Fibroblast of lung (primary cell): ENCODE measurements at places on chromosomes 4 and X. TPM values are rescaled to one million over a fixed set of nuclear protein-coding genes. Genes with fewer than 3 reads are reported as not detected.

SNX25 gene
- total RNA-seq, result 29.0 and 32.9 TPM in 2 replicates

DNA sequence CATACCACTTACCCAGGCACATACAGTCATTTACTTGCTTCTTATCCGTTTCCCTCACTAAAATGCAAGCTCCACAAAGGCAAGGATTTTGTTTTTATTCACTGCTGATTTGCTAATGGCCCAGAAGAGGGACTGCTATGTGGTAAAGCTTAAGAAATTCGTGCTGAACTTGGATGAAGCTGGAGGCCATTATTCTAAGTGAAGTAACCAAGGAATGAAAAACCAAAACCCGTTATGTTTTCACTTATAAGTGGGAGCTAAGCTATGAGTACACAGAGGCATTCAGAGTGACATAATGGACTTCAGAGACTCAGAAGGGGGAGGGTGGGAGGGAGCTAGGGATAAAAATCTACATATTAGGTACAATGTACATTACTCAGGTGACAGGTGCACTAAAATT is 47.2 kb downstream of the RAB33B start:
- DNase-seq, result no peak

DNA sequence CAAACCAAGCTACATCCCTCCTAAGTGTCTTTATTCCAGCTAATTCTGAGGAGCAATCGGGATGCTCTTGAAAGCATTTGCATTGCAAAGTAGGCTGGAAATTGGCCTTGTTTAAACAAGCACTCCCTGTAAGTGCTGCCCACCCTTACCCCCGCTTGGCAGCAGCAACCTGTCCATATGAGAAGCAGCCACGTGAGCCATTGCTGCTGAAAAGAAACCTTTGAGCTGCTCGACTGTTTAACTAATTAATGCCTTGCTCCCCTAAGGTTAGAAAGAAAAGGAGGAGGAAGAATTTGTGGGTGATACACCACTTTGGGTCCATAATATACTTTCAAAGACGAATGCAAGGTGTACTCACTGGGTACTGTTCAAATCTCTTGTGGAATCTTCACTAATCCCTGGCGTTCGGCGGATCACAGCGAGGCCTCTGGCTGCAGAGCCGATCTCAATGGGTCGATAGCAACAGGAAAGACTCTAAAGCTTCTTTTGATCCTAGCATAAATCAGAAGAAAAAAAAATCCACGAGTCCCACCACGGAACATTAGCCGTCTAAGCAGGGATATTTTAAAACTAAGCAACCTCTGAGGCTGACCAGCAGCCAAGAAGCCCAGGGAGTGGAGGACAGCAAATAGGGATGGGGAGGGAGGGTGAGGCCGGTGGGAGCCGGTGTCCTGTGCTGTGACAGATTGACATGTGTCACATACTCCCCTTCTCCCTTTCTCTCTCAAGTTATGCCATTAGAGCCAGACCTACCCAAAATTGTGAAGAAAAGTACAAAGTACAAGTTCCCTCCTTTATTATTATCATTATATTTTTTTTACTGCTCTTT is 37.2 kb upstream of the MGST2 start:
- DNase-seq, result no peak

CDX4 gene
- not detected in 2 replicates for total RNA-seq

- DNase-seq, result no peak
These were observed 8.5 kb upstream of the LHFPL1 start for GRCh38 chrX:112688242-112688641.

GPR50 gene
- not detected in 2 replicates for total RNA-seq

RGN gene
- total RNA-seq, result 15.4 and 23.8 TPM in 2 replicates
